ENCODE measurements at places on chromosomes 16 and 17.

DNA sequence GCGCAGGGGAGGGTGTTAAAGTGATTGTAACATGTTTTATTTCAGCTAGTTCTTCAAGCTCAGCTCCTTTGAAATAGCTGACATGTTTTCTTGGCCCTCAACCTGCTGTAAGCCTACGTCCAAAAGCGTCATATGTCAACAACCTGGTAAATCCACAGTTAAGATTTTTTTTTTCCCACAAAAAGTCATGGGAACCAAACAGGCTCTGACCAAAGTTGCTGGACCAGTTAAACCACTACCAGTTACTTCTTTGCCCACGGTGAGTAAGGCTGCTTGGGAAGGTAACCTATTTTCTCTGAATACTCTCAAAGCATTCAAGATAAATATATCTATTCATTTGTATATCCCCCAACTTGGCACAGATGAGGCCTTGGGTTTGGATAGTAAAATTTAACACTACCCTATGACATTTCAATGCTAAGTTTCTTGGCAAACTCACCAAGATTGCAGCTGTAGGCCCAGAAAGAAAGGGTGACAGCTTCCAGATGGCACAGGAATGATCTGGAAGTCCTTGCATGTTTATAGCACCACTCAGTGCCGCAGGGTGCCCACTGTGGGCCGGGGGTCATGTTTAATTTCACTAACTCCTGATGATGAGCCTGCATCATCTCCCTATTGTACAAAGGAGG lies 166.2 kb downstream of the XYLT1 start:
- DNase-seq: no peak

DNA sequence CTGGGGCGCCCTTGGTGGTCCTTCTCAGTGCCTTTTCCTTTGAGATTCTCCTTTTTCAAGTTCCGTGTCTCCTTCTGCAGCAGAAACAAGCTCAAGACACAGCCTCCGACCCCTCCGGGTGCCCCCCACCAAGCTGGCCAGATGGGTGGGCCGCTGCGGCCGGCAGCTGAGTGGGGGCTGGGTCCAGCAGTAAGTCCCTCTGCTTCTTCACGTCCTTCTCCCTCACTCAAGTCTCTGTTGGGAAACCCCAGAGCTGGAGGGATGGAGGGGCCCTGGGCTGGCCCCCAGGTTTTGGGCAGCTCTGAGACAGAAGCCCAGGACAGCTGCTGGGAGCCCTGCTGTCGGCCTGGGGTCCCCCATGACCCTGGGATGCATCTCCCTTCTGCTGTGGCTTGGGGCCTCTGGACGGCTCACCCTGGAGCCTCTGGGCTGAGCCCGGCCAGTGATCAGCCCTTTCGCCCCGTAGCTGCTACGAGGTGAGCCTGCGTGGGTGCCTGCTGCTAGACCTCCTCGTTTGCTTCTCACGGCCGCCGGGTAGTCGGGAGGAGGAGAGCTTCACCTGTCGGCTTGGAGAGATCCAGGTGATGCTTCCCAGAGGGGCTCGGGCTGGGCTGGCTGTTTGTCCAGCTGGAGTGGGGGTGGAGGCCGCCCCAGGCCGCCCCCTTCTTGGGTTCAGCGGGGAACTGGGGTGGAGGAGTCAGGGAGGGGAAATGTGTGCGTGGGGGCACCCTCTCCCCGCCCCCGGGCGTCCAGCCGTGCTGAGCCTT lies 10.7 kb downstream of the ENGASE start:
- no peak for DNase-seq

DNA sequence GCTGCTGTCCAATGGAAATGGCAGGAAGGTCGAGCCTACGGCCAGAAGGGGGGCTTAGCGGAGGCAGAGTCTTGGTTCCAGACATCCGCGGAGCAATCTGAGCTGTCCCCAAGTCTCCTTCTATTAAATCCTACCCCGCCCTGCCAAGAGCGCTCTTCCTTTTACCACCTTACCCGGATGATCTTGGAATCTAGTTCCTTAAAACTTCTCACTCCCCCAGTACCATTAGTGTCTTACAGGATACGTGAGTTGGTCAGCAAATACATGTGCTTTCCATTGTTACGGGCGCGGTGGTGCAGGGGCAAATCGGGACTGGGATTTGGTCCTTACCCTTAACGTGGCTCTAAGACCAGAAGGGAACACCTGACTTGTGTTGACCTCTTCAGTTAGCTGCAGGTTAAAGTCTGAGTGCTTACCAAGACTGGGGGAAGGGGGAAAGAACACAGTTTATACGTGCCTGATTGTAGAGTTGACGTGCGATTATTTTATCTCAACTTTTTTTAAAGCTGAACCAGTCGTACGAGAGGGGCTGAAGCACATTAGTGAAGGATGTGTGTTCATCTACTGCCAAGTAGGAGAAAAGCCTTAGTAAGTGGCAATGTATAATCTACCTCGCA lies 495 bp downstream of the TXNDC17 start:
- no peak for DNase-seq

DNA sequence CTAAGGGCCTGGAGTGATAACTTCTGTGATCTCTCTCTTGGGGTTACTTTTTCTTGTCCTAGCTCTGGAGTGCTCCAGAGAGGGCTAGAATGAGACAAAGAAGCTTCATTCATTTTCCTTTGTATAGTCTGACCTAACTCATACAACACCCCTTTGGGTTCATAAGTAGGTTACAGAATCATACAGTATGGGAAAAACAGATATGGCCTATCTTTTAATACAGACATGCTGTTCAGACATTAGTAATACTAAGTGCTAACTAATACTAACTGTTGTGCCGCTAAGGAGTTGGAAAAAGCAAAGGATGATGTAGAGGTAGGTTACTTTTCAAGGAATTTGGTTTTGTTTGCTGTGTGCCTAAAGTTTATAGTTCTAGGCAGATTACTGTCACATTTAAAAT lies 84.7 kb downstream of the NLK start:
- no peak for DNase-seq

- peak; percentile 61 for DNase-seq
Measured at GRCh38 chr17:39867880-39868553, at the start of gene ZPBP2. Gene ZPBP2 (plus strand): TSS chr17:39868202. CDS start chr17:39868355, 153 bp downstream.

DNA sequence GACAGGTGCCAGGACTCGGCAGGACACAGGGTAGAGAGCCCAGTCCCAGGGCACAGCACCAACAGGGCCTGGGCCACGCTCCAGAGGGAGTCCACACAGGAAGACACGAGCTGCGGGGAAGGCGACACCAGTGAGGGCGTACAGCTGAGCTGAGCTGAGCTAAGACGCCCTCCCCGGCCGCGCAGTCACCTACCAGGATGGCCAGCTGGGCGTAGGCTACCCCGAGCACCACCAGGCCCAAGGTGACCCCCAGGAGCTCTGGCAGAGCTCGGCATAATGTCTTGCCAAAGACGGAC lies 42.6 kb downstream of the TSC2 start:
- DNase-seq: no peak

Measured in activated naive CD8-positive, alpha-beta T cell treated with anti-CD3 and anti-CD28 coated beads for 36 hours (primary cell).